Stomach (tissue), 19 donors: ENCODE measurements at places on chromosomes 7 and 10.
A peak's percentile ranks its signal among the peaks of the same experiment; 100 is the strongest.

DNA sequence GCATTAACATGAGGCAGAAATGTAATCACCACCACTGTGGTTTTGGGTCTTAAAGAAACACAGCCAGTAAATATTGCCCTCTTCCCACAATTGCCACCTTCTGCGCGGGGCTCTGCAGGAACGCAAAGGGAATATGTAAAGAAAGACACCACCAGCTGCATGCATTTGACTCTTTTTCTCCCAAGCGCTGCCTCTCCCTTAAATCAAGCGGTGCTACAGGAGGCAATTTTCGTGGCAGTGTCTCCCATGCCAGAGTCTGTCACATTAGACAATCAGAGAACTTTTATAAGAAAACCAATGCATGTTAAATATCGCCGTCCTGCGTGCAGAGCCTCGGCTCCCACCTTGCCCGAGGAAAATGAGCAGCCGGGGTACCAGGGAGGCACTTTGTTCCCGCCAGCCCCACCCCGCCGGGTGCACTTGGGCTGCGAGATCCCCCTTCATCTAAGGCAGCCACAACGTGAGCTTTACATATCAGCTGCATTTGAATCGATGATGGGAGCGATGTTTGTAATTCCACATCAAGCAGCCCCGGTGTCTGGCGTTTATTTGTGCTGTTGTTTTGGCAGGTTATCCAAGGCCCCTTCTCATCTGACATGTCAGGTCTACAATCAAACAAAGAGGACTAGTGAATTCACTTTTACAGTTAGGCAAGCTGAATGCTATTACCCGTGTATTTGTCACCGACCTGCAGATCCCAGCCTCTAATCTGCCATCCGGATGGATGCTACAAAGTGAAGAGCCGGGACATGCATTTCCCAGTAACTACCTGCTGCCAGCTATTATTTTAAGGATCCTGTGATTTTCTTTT lies 72.3 kb upstream of the MGMT start:
- H3K36me3 ChIP-seq: no peaks in the 10 kb centered on the region
- H3K27ac ChIP-seq: no peak overlapping the region
- no peaks in the 10 kb centered on the region for H3K4me1 ChIP-seq
- H3K27me3 ChIP-seq: peaks cover 11% of the 10 kb centered on the region
- H3K4me3 ChIP-seq: no peak overlapping the region

DNA sequence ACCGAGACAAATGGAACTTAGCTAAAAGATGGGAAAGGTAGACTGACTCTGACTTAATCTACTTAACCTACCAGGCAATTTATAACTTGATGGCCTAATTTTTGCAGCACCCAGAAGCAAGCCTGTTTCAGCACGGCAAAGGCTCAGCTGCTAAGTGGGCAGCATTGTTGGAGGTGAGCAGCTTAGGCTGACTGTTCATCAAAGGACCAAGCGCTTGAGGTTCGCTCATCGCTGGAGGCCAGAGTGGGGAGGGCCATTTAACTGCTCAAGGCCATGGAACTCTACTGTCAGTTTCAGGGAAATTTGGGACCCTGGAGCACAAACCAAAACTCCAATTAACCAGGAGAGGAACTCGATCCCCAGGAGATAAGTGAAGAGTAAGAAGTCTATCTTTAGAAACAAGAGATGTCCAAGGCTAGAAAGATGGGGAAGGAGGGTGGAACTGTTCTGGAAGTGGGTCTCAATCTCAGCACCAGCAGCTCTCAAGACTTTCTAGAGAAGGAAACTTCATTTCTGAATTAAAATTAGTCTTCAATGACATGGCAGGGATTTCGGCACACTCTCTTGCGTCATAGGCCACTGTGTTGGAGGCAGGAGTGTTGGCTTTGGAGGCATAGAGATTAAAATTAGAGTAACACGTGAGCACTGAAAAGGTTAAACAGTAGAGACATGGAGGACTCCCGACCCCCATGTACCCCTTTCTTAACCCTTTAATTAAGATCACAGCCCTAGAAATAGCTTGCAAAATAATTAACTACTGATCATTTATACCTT lies 43.1 kb downstream of the EGFR start:
- H3K4me3 ChIP-seq: no peak overlapping the region
- no peak overlapping the region for H3K27ac ChIP-seq
- peaks cover 39% of the 10 kb centered on the region for H3K4me1 ChIP-seq

- H3K4me3 ChIP-seq: no peak overlapping the region
- H3K4me1 ChIP-seq: no peaks in the 10 kb centered on the region
- no peaks in the 10 kb centered on the region for H3K36me3 ChIP-seq
- no peak overlapping the region for H3K27ac ChIP-seq
- no peak for DNase-seq
These were observed 978.1 kb upstream of the CELF2 start for GRCh38 chr10:10039595-10039994.

GRCh38 chr7:127674361-127674760 lies 22.4 kb downstream of the SND1 start:
- H3K27ac ChIP-seq: peak overlapping the region; percentile 11
- DNase-seq: no peak
- no peak overlapping the region for H3K4me3 ChIP-seq
- H3K4me1 ChIP-seq: peaks cover 37% of the 10 kb centered on the region

DNA sequence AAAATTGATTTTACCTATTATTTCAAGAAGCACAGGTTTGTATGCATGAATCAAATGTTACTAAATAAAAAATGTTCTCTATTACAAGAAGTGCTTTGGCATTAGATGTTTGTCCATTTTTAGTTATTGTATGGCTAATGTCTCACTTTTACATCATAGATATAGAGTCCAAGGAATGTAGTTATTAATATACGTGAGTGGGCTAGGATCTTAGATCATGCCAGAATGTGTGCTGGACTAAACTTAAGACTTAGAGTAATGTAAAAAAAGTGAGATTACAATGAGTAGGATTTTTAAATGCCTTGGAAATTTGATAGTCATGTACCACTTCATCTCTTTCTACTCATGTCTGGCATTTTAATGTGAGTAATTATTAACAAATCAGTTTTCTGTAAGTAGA lies 196.6 kb downstream of the ARL4A start:
- H3K4me3 ChIP-seq: no peak overlapping the region
- DNase-seq: no peak
- H3K27ac ChIP-seq: no peak overlapping the region
- no peaks in the 10 kb centered on the region for H3K36me3 ChIP-seq
- H3K4me1 ChIP-seq: no peaks in the 10 kb centered on the region

DNA sequence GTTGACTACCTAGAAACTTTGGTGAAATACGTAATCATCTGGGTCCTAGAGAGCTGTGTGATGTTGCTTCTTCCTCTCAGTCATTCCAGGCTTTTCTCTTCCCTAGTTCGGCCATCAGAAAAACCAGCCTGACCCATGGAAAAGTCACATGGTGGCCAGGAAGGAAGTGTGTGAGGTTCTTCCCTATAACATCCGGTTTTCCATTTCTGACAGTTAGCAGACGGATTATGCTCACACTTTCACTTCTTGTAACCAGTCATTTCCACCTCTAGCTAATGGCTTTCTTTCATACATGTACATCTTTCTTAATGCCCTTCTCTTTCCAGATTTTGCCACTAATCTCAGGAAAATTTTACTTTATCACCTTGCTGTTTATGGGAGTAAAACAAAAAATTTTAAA lies 110.0 kb upstream of the GLCCI1 start:
- no peak overlapping the region for H3K27ac ChIP-seq
- no peaks in the 10 kb centered on the region for H3K36me3 ChIP-seq
- H3K4me3 ChIP-seq: no peak overlapping the region
- DNase-seq: peak; percentile 17
- no peaks in the 10 kb centered on the region for H3K27me3 ChIP-seq

- no peaks in the 10 kb centered on the region for H3K27me3 ChIP-seq
- peak; percentile 57 for DNase-seq
- no peaks in the 10 kb centered on the region for H3K36me3 ChIP-seq
- H3K4me3 ChIP-seq: no peak overlapping the region
- no peak overlapping the region for H3K27ac ChIP-seq
- no peaks in the 10 kb centered on the region for H3K4me1 ChIP-seq
These were observed 126.9 kb upstream of the KLF6 start for GRCh38 chr10:3911713-3912442.

- DNase-seq: peak; percentile 69
- H3K27me3 ChIP-seq: no peaks in the 10 kb centered on the region
- no peaks in the 10 kb centered on the region for H3K36me3 ChIP-seq
- peak overlapping the region; percentile 95 for H3K27ac ChIP-seq
- peaks cover 85% of the 10 kb centered on the region for H3K4me1 ChIP-seq
These were observed 900 bp upstream of the MICALL2 start for GRCh38 chr7:1459920-1460820.

- no peaks in the 10 kb centered on the region for H3K27me3 ChIP-seq
- no peak overlapping the region for H3K27ac ChIP-seq
- no peak overlapping the region for H3K4me3 ChIP-seq
- H3K4me1 ChIP-seq: peaks cover 3% of the 10 kb centered on the region
- H3K36me3 ChIP-seq: no peaks in the 10 kb centered on the region
These were observed 50.8 kb downstream of the BUB3 start for GRCh38 chr10:123205041-123205440.

- H3K4me3 ChIP-seq: no peak overlapping the region
- H3K27me3 ChIP-seq: no peaks in the 10 kb centered on the region
- H3K36me3 ChIP-seq: no peaks in the 10 kb centered on the region
- no peak overlapping the region for H3K27ac ChIP-seq
These were observed 732.9 kb upstream of the LRRN3 start for GRCh38 chr7:110358028-110358427.

GRCh38 chr7:65731562-65732035 lies 141.3 kb upstream of the VKORC1L1 start:
- H3K36me3 ChIP-seq: peaks cover 2% of the 10 kb centered on the region
- peak overlapping the region; percentile 66 for H3K27ac ChIP-seq

DNA sequence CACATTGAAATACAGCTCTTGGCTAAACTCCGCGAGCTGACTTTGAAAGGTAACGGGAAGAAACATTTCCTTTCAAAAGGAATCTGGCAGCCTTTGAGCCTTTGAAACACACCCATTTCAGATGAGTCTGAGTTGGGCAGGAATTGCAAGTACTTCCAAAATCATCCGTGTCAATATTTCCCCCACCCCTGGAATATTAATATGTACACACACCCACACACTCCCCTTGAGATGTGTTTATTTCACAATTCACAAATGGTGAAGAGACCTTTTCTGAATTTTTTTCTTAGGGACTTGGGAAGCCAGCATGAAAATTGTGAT lies 438.7 kb upstream of the NRP1 start:
- no peak overlapping the region for H3K27ac ChIP-seq
- H3K4me3 ChIP-seq: no peak overlapping the region
- no peak for DNase-seq
- no peaks in the 10 kb centered on the region for H3K36me3 ChIP-seq
- H3K27me3 ChIP-seq: no peaks in the 10 kb centered on the region

DNA sequence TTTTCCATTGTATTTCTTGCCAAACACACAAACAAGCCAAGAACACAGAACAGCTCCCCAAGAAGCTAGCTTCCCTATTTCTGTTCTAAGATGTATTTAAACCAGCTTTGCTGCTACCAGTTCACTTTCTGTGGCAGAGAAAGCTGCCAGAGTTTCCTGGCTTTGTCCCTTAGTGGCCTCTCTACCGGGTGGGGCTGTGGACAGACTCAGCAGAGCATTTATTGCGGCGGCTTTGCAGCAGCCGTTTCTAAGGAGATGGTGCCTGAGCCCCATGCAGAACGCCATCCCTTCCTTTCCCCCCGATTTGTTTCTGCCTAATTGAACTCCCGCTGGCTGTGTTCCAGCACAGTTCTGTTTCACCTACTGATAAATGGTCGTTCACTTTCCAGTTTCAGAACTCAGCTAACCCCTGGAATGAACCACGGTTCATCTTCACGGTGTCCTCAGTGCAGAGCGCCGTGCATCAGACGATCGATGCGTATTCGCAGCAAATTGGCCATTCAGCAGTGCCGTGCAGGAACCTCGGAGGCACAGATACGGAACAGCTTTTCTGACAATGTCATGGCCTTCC lies 33.8 kb upstream of the SFMBT2 start:
- H3K27ac ChIP-seq: no peak overlapping the region
- peaks cover 31% of the 10 kb centered on the region for H3K27me3 ChIP-seq
- no peak overlapping the region for H3K4me3 ChIP-seq
- no peaks in the 10 kb centered on the region for H3K36me3 ChIP-seq
- DNase-seq: peak; percentile 58

DNA sequence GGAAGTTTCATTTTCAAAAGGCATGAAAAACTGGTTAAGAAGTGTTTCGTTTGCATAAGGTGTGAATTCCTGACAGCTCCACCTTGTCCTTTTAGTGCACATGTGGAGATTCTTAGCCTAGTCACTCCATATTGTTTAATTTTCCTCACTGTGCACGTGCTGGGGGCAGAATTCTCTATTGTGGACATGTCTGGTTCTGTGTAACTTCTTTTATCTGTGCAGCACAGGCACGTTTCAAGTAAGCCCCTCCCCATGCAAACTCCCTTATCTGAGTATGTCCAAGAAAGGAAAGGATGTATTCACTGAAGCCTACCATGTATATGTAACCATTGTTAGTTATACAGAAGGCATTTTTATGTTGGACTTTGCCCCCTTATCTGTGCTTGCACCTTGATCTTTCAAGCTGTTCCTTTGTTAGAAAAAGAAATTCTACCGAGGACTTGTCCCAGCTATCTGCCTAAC lies 1346.3 kb downstream of the REEP3 start:
- DNase-seq: no peak
- no peak overlapping the region for H3K4me3 ChIP-seq
- H3K27ac ChIP-seq: peak overlapping the region; percentile 25
- H3K4me1 ChIP-seq: no peaks in the 10 kb centered on the region
- no peaks in the 10 kb centered on the region for H3K36me3 ChIP-seq

DNA sequence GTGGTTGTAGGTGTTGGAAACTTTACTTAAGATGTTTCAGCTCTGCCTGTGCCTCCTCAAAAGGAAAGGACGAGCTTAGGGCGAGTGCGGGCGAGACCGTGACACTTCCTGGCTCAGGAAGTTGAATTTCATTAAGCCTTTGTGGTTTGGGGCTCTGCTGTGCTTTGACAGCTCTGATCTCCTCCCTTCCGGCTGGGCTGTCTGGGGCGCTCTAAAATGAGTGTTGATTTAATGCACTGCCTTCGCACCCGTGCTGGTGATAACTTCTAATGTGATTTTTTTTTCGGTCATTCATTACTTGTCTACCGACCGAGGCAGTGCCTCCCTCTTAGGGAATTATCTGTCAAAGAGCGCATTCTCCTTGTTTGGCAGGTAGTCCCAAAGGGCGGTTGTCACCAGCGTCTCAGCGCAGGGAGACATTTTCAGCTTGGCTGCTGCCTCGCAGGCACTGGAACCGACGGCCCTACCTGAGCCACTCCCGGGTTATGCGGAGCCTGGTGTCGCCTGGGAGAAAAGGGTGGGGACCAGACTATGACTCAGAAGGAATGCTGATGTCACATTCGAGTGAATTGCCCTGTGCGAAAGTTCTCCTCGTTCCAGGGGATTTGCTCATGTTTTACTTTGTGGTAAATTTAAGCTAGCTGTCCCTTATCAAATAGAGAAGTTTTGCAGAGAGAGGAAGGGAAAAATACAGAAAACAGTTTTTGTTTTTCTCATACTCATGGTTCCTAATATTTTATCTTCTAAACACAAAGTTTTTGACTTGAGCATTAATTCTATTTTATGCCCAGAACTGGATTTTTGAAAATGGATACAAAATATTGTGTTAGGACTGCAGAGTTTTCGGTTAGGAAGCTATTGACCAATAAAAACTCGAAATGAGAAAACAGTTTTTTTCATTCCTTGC lies 920 bp downstream of the TES start:
- H3K27ac ChIP-seq: peak overlapping the region; percentile 98
- peaks cover 31% of the 10 kb centered on the region for H3K4me1 ChIP-seq
- peak; percentile 95 for DNase-seq

- H3K36me3 ChIP-seq: no peaks in the 10 kb centered on the region
- H3K4me1 ChIP-seq: no peaks in the 10 kb centered on the region
- no peak overlapping the region for H3K4me3 ChIP-seq
- no peak for DNase-seq
- H3K27me3 ChIP-seq: no peaks in the 10 kb centered on the region
- no peak overlapping the region for H3K27ac ChIP-seq
These were observed 50.1 kb upstream of the GHITM start for GRCh38 chr10:84089162-84089561.
